CD8-positive, alpha-beta memory T cell (primary cell): ENCODE measurements at places on chromosomes 1 and 21. TPM values are rescaled to one million over a fixed set of nuclear protein-coding genes. Genes with fewer than 3 reads are reported as not detected.

The CDCA8 gene
- 39.6 TPM for total RNA-seq

The AGT gene
- total RNA-seq: not detected

The CYYR1 gene
- total RNA-seq: not detected

The RYR2 gene
- 0.13 TPM for total RNA-seq

The SPATA1 gene
- total RNA-seq: 0.55 TPM

The FAM72B gene
- 12.3 TPM for total RNA-seq

The LRRC39 gene
- total RNA-seq: 0.53 TPM

The TIE1 gene
- 0.33 TPM for total RNA-seq

The CLK2 gene
- total RNA-seq: 79.8 TPM

The HES2 gene
- total RNA-seq: 0.35 TPM

The CGN gene
- total RNA-seq: 1.6 TPM
